ENCODE measurements at places on chromosomes 11 and 22. TPM values are rescaled to one million over a fixed set of nuclear protein-coding genes. Genes with fewer than 3 reads are reported as not detected.

DUSP8 gene
- total RNA-seq: 1.5 TPM

- peak; percentile 98 for DNase-seq
Observed at GRCh38 chr22:46087816-46088277, 62.5 kb upstream of the PPARA start.

DNA sequence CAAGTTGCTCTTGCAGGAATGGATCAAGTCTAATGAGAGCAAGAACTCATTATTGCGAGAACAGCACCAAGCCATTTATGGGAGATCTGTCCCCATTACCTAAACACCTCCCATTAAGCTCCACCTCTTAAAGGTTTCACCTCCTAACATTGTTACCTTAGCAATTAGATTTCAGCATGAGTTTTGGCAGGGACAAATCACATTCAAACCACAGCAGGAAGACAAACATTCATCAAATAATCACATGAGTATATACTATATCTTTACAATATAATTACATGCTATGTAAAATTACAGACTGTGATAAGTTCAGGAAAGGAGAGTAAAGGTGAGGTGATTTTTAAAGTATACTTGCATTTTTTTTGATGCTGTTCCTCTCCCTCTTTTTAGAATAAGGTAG, 6.6 kb upstream of the TEAD1 start:
- DNase-seq: no peak

DNA sequence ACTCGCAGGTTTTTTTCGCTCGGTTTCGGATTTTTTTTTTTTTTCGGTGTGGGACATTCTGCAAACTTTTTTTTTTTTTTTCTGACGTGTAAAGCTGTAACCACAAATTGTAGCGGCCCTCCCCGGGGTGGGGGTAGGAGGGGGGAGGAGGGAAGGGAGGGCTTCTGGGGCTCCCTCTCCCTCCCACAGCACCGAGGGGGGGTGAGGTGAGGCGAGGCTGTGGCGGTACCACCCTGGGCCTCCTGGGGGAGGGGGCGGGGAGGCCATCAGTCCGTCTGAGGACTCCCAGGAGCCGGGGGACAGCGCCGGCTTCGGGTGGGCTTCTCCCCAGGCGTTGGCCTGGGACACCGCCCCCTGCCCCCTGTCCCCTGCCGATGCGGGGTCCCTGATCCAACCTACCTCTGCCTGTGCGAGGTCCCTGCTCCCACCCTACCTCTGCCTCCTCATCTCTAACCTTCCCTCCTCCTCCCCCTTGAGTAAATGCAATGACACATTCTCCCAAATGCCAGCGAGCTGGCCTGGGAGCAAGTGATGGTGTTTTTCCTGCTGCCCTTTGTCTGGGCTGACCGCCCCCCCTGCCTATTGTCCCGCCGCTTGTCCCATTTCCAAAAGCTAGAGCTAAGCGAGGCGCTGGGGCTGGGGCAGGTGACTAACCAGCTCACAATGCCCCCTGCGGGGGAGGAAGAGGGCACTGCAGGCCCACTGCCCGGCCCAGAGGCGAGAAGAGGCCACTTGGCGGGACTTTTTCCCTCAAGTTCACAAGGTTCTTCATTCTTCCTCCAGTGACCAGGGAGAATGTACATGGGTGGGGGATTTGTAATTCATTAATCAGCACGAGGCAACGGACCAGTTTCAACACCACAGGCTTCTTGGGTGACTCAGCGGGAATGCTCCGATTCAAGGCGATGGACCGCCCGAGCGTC, 511 bp upstream of the CLCF1 start:
- DNase-seq: peak; percentile 70

DNA sequence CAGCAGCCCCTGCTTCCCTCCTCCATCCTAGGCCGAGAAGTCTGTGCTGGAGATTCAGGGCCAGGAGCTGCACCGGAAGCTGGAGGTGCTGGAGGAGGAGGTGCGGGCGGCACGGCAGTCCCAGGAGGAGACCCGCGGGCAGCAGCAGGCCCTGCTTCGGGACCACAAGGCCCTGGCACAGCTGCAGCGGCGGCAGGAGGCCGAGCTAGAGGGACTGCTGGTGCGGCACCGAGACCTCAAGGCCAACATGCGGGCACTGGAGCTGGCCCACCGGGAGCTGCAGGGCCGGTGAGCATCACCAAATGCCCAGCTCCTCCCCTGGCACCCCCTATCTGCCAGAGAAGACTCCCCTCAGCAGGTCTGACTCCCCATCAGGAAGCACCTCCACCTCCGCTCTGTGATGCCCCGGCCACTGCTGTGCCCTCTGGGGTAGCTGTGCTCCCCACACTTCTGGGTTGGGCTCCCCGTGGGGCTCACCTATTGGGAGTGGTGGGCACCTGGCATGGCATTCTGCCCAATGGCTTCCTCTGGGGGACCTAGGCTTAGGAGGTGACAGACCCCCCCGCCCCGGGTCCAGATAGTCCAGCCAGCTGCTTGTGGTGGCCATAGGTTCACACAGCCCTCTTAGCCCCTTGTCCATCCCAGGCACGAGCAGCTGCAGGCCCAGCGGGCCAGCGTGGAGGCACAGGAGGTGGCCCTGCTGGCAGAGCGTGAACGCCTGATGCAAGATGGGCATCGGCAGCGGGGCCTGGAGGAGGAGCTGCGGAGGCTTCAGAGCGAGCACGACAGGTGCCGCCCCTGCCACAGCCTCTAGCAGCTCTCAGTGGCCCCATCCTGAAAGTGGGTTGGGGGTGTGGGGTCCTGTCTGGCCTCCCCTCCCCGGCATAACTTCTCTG, 6.6 kb upstream of the RPS6KA4 start:
- DNase-seq: peak; percentile 53

DNA sequence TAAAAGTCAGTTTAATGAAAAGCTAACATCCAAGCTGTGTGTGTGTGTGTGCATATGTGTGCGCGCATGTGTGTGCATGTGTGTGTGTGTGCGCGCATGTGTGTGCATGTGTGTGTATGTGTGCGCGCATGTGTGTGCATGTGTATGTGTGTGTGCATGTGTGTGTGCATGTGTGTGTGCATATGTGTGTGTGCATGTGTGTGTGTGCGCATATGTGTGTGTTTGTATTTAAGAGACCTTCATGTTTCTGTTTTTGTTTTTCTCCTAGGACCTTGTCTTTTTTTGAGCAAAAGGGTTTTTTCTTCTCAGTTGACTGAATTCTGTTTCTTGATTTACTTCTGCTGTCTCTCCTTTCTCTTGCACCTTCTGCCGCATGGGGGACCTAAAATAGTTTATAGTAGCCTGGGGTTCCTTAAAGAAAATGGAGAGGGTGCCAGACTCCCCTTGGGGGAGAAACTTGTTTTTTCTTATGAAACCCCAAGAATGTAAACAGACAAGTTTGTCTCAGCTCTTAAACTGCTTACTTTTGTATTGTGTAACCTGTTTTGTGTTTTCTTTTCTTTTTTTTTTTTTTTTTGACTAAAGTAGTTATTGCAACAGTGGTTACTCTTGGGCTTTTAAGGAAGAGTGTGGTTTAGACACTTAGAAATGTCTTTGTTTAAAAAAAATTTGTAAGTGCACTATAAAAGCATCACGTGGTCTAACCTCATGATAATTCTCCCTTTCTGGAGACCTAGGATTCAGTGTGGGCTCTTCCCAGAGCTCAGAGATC, 53.0 kb downstream of the OSBPL5 start:
- DNase-seq: no peak

SCGB1D2 gene
- not detected for total RNA-seq

FAM168A gene
- 18.9 TPM for total RNA-seq

DNA sequence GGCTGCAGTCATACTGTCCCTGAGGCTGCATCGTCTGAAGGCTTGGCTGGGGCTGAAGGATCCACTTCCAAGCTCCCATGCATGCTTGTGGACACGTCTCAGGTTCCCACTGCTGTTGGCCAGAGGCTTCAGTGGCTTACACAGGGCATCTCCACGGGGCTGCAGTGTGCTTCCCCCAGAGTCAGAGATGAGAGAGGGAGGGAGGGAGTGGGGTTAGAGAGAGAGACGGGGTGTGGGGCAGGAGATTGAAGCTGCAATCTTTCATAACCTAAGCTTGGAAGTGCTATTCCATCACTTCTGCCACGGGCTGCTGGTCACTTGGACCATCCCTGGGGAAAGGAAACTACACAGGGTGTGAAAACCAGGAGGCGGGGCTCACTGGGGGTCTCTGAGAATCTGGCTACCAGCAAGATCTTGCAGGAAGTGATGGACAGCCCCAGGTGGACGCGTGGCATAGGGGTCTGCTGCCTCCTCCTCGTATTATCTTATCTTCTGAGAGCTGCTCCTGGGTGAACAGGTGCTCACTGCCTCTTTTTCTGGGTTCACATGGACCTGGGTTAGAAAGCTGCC, 63.0 kb upstream of the MYEOV start:
- DNase-seq: no peak

- no peak for DNase-seq
Observed at GRCh38 chr11:133808393-133809140, 36.7 kb downstream of the SPATA19 start.
